ENCODE measurements at places on chromosomes 3 and 15. TPM values are rescaled to one million over a fixed set of nuclear protein-coding genes. Genes with fewer than 3 reads are reported as not detected.

VGLL4 gene
- total RNA-seq, result 53.4 TPM

KLHL40 gene
- total RNA-seq, result not detected

SKIC8 gene
- 35.1 TPM for total RNA-seq

GRCh38 chr15:77710637-77711036 lies 77.9 kb upstream of the LINGO1 start:
- no peak for DNase-seq

- no peak for DNase-seq
These were observed 609 bp upstream of the UROC1 start for GRCh38 chr3:126517986-126518778.

GRCh38 chr15:86312486-86312885 lies 232.8 kb downstream of the AGBL1 start:
- DNase-seq, result no peak

Measured in left colon (tissue), 2 donors.